ENCODE measurements at places on chromosomes 2 and 18.

GRCh38 chr2:163723881-163724280 lies 11.9 kb downstream of the FIGN start:
- DNase-seq = no peak

DNA sequence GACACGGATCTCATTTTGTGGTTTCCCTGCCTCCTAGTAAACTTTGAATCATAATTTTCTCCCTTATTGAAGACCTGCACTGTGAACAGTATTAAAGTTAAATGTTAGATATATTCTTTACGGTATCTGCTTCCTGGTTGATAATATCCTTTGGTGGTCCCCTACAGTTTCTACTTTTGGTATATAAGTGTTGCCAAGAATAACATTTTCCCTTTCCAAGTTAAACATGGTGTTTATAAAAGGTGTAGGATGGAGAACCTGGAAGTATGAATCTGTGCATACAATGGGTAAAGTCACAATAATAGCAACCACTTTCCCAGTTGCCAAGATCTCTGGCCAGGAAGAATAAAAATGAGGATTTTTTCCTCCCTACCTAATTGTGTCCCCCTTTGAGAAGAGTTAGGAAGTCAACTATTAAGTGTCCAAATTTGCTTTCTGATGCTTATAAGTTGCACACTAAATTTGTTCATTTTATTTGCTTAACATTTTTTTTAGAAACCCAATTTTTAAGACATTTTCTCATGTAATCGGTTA lies 201.0 kb upstream of the STK17B start:
- no peak for DNase-seq

- no peak for DNase-seq
These were observed 106.7 kb downstream of the METTL8 start for GRCh38 chr2:171327043-171327496.

GRCh38 chr2:109110170-109110569 lies 18.8 kb upstream of the SH3RF3 start:
- no peak for DNase-seq

- DNase-seq = no peak
These were observed 167.4 kb upstream of the STON1 start for GRCh38 chr2:48362515-48362914.

DNA sequence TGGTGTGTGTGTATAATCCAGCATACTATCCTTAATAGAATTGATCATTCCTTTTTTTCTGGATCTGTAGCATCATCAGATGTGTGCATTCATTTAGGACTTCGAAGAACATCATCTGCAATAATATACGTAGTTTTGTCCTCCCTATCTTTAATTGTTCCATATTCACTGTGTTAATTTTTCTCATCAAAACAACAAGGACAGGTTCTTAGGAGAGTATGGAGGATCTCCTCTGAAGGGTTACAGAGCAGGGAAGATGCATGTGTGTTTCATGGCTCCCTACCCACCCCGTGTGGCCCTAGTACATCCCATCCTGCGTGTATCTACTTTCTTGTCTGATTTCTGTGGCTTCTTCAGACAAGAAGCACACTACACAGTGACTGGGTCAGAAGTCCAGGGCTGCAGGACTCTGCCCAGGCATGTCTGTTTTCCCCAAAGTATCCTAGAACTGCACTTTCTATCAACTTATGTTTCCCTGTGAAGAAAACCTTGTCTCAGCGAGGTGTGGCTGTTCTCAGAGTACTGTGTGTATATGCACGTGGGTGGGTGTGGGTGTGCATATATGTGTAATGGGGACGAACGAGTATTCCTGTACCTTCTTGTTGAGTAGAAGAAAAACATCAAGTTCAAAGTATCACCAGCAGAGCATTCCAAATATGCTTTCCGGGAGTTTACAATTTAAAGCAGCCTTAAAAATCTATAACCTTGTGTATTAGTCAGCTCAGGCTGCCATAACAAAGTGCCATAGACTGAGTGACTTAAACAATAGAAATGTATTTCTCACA lies 220.4 kb upstream of the FOSL2 start:
- DNase-seq = peak; percentile 9

- DNase-seq = no peak
These were observed 12.9 kb upstream of the PUM2 start for GRCh38 chr2:20363578-20363977.

DNA sequence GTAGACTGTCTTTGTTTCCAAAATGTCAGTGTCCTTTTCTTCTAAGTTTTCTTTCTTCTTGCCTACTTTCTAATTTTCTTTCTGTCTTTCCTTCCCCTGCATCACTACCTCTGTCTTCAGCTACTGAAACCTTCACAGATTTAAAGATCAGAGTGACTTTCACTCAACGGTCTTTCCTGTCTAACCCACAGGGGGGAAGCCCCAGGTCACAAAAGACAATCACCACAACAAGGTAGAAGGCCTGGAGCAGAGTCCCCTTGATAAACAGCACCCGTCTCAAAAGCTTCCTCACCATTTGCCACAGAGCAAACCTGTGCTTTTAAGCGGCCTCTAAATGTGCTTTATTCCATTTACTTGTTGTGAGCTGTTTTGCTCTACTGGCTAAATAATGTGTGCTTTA lies 665.4 kb downstream of the BCL11A start:
- DNase-seq = no peak

DNA sequence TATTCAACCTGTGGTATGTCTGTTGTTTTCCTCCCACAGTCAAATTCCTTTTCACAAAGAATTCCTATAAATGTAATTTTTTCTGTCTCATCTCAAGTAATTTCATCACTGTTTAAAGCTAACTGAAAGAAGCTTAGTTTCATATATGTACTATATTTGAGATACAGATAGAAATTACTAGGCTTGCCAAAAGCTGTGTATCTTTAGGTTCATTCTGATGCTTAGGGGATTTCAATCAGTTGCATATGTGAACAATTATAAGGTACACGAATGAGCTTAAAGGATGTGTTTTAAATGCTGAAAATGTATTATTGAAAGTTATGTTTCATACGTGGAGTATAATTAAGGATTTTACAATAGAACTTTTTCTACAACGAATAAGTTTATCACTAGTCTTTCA lies 59.2 kb upstream of the DSG1 start:
- no peak for DNase-seq

DNA sequence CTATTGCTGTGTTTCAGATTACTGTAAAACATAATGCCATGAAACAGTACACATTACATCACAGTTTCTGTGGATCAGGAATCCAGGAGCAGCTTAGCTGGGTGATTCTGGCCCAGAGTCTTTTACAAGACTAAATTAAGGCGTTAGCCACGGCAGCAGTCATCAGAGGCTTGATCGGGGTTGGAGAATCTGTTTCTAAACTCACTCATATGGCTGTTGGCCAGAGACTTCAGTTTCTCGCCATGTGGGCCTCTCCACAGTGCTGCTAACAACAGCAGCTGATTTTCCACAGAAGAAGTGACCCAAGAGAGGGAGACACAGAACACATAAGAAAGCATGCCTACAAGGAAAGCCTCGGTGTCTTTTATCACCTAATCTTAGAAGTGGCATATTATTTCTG lies 89.2 kb upstream of the MYO3B start:
- DNase-seq = no peak

DNA sequence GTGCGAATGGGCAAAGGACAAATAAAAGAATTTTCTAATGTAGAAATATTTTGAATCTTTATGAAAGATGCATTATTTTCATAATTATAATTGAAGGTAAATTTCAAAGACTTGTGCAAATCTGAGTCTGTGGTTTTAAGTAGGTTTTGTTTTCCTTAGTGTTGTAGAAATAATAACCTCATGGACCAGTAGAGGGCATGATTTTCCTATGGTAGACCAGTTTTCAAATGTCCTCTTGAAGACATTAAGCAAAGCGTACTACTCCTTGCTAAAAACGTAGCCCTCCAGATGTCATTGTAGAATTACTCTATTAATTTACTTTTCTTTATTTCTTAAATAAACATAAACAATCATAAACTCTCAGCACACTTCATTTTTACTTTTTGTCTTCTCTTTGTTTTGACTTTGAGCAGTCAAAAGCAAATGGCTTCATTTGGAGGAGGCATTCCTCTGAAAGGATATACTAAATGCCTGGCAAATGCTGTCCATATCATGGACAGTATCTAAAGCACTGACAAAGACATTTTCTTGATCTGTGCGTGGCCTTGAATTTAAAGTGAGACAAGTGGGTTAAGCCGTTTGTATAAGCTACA lies 85.8 kb upstream of the FAM237A start:
- peak; percentile 39 for DNase-seq

GRCh38 chr2:51780353-51780752 lies 748.4 kb upstream of the NRXN1 start:
- DNase-seq = no peak

- no peak for DNase-seq
These were observed 22.8 kb upstream of the POLR1B start for GRCh38 chr2:112519506-112519905.

- no peak for DNase-seq
These were observed 13.5 kb downstream of the RASGRP3 start for GRCh38 chr2:33489835-33490431.

GRCh38 chr18:74216661-74217110 lies 68.4 kb downstream of the TIMM21 start:
- no peak for DNase-seq

DNA sequence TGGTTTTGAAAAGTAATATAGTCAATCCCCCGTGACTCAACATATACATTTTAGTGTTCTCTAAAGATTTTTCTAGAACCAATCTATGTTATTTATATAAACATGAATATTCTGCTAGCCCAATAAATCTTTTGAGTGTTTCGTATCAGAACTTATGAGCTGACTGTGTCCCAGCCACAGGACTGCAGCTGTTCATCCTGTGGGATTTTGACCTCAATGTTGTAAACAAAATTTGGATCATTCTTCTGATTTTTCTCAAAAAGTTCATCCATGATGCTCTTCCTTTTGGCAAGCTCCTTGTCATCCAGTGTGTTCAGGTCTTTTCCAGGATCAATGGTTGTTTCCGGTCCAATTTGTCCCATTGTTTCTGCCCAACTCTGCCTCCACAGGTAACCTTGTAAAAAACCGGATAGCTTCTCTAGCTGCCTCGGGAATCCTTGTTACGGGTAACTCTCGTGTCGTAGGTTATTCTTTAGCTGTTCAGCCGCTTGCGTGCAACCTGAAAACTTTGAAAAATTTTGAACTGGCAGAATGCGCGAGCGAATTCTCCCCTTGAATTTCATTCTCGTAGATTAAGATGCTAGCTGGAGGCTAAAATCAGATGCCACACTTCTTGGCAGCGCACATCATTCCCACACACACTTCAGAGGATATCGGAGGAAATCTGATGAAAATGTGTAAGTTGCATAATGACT lies 195.2 kb downstream of the SH3BP4 start:
- no peak for DNase-seq

GRCh38 chr2:156005531-156005930 lies 327.0 kb downstream of the NR4A2 start:
- no peak for DNase-seq

GRCh38 chr2:62595474-62595873 lies 89.5 kb upstream of the TMEM17 start:
- no peak for DNase-seq

DNA sequence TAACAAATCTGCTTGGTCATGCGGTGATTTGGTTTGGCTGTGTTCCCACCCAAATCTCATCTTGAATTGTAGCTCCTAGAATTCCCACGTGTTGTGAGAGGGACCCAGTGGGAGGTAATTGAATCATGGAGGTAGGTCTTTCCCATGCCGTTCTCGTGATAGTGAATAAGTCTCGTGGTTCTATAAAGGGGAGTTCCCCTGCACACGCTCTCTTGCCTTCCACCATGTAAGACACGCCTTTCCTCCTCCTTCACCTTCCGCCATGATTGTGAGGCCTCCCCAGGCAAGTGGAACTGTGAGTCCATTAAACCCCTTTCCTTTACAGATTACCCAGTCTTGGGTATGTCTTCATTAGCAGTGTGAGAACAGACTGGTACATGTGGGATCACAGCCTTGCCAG lies 36.7 kb downstream of the TRABD2A start:
- DNase-seq = no peak

GRCh38 chr2:240280621-240281020 lies 140.2 kb upstream of the OTOS start:
- no peak for DNase-seq

GRCh38 chr2:240983361-240983995 lies 14.9 kb upstream of the SNED1 start:
- no peak for DNase-seq

DNA sequence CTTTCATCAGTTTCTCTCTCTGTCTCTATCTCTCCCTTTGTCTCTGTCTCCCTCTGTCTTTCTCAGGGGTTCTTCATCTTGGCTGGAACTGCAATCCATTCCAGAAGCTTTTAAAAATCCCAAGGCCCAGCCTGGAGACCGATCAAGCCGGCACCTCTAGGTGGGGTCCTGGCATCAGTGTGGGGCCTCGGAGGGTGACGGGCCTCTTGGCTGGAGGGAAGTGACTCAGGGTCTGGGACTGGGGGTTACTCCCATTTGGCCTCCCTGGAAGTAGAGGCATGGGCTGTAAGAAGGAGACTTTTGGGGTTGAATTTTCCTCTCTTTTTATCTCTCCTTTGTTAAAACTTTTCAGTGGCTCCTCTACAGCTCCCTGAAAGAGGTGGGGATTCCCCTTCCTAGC lies 52.8 kb upstream of the OTOF start:
- no peak for DNase-seq

GRCh38 chr2:96835830-96836229 lies 8.0 kb downstream of the ANKRD23 start:
- DNase-seq = no peak

- peak; percentile 46 for DNase-seq
These were observed 18.6 kb downstream of the DDX18 start for GRCh38 chr2:117832905-117833613.

GRCh38 chr18:23240609-23240930 lies 105.3 kb downstream of the CABLES1 start:
- no peak for DNase-seq

DNA sequence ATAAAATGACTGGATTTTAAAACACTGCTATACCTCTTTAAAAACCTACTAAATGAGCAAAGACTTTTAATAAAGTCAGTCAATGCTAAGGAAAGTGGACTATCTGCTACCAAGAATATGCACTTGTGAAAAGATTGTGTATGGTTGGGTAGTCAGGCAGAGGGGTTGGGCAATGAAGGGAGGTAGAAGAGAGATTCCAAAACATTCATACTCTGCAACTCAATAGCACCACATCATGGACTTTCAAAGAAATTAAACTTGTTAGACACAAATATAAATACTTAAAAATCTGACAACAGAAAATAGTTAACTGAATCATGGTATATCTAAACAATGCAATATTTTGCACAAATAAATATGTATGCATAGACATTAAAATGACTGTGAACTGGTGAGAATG lies 139.9 kb upstream of the MAPRE2 start:
- no peak for DNase-seq

- DNase-seq = peak; percentile 31
These were observed 34.0 kb downstream of the NAPG start for GRCh38 chr18:10559553-10560451.

DNA sequence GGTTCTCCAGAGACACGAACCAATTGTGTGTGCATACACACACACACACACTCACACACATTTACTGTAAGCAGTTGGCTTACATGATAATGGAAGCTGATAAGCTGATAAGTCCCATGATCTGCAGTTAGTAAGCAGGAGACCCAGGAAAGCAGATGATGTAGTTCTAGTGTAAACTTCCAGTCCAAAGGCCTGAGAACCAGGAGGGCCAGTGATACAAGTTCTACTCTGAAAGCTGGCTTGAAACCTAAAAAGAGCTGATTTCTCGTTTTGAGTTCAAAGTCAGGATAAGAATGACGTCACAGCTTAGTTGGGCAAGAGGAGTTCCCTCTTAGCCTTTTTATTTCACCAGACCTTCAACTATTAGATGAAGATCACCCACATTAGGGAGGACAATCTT lies 558.8 kb upstream of the PIK3C3 start:
- DNase-seq = no peak

Measured in GM03348 (cell line).